CMK (cell line): ENCODE measurements at places on chromosomes 1 and 21.

- no peak for DNase-seq
Measured at GRCh38 chr1:3237570-3237969, 168.6 kb downstream of the PRDM16 start.

DNA sequence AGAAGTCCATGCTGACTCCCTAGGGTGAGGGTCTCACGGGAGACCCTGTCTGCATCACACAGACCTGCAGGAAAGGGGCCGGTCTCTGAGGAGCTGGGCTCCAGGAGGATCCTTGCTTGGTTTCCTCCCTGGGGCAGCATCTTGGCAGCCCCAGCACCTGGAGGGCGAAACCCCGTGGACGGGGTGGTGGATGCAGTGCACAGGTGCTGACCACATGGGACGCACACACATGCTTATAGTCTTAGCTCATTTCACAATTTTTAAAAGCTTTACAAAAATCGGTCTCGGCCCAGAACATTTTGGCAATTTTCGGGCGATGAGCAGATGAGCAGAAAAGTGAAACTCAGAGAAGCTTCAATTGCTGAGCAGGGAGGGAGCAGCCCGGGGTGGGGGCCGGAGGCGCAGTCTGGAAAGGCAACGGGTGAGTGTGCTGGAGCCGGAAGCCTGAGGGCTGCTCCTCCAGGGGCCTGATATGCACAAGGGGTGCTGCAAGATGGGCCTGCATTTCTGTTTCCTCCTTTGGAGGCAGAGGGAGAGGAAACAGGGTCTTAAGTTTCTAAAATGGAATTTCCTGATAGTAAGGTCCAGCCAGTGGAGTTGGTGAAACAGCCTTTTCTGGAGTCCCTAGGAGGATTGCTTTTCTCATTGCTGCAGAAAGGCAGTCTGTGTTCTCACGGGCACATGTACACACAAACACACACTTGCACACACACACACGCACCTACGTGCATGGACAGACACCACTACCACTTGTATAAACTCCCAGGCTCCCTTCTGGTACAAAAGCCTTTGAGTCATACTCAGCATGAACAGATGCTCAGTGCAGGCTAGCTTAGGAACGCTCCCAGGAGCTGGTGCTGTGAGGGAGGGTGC is 60.6 kb downstream of the SCCPDH start:
- no peak for DNase-seq

DNA sequence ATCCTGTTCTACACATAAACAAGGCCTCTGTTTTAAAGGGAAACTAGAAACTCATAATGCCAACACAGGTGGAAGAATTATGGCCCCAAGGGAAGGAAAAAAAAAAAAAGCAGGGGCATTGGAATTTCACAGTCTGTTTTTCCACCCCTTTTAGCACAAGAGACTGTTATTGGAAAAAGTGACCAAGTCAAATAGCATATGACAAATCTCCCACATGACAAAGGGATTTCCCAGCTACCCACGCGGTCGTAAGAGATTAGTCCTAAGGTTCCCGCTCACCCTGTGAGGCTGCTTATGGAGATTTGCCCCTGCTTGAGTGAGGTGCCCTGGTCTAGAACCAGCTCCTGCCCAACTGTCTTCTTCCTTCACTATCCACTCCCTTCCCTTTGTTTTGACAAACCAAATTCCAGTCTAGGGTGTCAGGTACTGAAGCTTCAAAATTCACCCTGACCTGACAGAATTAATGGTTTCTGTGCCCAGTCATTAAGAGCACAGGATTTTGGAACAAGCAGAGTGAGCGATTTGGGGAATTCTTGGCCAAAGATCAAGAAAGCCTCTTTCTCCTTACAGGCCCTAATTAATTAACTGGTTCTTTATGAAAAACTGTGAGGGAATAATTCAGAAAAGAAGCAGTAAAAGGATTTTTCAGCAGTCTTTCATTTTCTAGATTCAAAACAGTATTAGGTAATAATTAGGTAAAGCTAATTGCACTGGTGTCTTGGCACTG is 107.3 kb downstream of the NMNAT2 start:
- no peak for DNase-seq

GRCh38 chr1:17251246-17251645 is 2.3 kb downstream of the PADI3 start:
- no peak for DNase-seq

DNA sequence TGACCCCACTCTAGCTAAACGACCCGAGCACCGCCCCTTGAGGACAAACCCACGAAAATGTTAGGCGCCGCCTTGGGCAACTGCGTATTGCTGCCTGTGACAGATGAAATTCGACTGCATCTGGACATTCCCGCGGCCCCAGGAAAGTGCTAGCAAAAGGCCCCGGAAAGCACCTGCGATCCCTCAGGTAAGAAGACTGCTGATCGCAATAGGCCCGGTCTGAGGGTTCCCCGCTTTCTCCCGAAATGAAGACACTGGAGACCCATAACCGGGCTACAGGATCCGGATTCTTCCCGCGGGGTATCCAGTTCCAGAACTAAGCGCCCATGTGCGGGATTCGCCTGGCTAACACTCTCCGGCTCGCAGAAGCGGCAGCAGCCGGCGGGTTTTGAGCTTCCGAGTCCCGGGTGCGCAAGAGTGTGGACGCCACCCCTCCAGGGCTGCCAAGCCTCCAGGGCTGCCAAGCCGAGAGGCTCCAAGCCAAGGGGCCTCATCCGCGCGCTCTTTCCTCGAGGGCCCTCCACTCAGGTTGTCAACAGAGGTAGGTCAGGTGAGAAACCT is 157.9 kb upstream of the NBPF11 start:
- no peak for DNase-seq

- DNase-seq = no peak
Measured at GRCh38 chr1:3293563-3294080, 160.8 kb upstream of the ARHGEF16 start.

GRCh38 chr21:37373539-37373938 is 7.0 kb downstream of the DYRK1A start:
- no peak for DNase-seq

GRCh38 chr1:167262836-167263235 is 42.1 kb downstream of the POU2F1 start:
- DNase-seq = no peak

DNA sequence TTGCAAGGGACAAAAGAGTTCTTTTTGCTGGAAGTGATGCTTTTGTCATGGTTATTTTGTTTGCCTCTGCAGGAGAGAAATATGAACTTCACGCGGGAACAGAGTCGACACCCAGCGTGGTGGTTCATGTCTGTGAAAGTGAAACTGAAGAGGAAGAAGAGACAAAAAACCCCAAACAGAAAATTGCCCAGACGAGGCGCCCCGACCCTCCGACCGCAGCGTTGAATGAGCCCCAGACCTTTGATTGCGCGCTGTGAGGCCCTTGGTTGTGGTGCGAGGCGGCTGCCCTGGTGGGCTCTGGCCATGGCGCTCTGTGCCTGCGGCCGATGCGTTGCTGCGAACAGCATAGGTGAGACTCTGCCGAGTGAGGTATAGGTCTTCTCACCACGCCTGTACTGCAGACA is 20.9 kb upstream of the NCMAP start:
- DNase-seq = no peak

DNA sequence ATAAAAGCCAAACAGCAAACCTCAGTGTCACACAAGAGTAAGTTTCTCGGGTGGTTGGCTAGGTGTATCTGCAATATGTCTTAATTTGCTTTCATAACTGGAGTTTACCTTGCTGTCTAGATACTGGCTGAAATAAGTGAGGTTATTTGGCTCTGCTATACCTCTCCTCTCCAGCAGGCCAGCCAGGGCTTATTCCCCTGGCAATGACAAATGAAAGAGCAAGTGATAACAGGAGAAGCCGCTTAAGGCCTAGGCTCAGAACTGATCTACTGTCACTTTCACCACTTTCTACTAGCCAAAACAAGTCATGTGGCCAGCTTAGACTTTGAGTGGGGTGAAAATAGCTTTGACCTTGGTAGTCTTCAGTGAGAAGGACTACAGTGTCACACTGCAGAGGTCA is 4.8 kb upstream of the RPE65 start:
- no peak for DNase-seq

- DNase-seq = peak; percentile 52
Measured at GRCh38 chr1:206066479-206067171, 13.7 kb downstream of the RHEX start.

DNA sequence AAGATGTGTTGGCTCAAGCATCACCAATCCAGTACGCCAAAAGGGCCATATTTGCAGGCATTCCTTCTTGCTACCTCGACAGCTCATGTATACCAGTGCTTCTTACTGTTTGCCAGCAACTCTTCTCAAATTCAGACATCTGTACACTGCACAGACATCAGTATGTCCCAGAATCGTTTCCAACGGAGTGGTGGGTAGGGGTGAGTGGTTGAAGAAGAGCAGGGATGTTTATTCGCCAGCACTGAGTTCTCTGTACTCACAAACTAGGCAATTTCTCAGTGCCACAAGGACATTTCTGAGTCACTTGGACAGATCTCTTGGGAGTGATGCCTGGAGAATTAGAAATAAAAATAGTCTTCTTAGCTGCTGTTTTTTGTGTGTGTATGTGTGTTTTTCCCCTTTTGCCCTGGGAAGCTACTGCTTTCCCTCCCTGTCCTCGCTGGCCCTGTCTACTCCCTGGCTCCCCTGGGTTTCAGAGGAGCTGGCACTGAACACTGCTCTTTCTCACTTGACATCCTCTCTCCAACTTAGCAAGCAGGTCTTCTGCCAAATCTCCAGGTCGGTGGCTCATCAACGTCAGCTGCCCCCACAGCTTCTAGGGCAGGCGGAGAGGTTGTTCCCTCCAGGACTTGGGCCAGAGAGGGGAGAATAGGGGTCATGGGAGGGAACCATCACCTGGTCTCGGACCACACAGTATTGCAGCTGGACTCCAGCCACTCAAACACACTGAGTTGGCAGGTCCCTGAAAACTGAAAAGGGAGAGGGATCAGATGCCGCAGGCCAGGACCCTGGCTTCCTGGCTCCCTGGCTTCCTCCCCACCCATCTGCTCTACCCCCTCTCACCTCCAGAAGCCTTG is 90.5 kb downstream of the NMNAT2 start:
- DNase-seq = no peak

- DNase-seq = no peak
Measured at GRCh38 chr1:208542309-208542708, 298.1 kb upstream of the PLXNA2 start.

DNA sequence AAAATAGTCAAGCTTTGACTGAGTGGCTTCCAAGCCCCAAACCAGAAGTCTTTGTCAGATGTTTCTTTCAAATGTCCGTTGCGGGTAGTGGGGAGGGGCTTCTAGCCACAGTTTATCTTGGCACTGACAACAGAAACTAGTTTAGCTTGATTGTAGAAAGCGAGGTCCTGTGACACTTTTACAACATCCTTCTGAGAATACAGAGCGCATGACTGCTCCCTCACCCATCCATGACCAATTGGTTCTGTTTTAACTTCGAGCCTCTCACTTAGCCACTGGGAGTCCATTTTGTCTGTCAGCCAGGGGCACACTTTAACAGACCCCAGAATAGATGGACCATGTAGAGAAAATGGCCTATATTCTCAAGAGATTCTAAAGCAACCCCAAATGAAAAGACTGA is 199.2 kb upstream of the ST6GALNAC5 start:
- DNase-seq = no peak

DNA sequence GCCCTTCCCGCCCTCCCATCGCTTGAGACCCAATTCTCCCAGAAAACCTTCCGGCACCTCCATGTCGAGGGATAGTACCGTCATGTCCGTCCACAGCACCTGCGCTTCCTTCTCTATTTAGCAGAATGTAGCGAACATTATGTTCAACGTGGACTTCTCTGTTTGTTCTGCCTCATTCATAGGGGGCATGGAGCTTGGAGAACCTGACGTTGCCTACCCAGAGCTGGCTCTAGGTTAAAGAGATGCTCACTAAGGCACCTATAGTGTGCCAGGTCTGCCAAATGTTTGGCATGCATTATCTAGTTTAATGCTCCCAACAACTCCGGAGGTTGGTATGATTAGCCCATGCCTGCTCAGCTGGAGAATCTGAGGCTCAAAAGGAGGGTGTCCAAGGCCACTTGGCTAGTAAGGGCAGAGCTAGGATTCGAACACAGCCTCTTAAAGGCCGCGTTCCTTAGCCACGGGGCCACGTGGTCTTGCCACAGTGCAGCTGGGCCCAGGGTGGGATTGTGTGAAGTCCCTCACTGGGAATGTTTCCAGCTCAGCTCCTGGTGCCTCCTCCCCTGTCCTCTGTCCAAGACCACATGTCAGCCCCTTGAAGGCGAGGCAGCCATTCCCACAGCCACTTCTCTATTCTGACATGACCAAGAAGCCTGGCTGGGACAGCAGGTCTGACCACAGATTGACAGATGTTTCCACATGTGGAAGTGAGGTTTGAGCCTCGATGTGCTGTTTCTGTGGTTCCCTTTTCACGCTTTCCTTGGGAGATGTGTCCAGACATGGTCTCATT is 57.8 kb downstream of the RUNX3 start:
- DNase-seq = peak; percentile 79

DNA sequence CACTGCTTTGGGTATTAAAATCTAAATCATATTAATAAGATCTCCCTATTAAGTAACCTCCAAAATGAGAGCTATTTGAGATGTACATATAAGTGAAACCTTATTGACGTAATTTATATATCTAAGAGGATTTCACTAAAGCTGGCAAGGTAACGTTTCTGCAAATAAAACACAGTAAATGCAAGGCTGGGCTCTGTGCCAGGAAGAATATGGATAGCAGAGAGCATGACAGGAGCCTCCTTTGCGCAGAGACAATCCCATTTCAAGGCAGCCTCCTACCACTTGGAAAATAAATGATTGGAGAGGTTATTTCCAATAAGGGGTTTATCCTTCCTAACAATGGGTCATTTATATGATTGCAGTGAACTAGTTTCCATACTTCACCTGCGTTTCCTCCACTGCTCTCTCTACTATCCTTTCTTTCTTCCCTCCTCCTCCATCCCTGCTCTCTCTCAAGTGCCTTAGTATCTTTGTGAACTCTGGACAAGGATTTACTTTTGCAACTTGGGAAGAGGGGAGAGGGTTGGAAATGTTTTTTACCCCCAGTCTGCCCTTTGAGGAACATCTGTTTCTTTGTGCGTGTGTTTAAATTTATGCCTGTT is 3.0 kb upstream of the NFIA start:
- no peak for DNase-seq
